Stimulated activated CD4-positive, alpha-beta T cell treated with anti-CD3 and anti-CD28 coated beads, Interleukin-2, amount 100 ng/mL, for 48 hours (primary cell): ENCODE measurements at places on chromosomes 13 and 19.

GRCh38 chr13:110902370-110902769 is 12.5 kb downstream of the ANKRD10 start:
- no peak for DNase-seq

- DNase-seq = no peak
These were observed 209.8 kb downstream of the PCCA start for GRCh38 chr13:100298691-100299090.

DNA sequence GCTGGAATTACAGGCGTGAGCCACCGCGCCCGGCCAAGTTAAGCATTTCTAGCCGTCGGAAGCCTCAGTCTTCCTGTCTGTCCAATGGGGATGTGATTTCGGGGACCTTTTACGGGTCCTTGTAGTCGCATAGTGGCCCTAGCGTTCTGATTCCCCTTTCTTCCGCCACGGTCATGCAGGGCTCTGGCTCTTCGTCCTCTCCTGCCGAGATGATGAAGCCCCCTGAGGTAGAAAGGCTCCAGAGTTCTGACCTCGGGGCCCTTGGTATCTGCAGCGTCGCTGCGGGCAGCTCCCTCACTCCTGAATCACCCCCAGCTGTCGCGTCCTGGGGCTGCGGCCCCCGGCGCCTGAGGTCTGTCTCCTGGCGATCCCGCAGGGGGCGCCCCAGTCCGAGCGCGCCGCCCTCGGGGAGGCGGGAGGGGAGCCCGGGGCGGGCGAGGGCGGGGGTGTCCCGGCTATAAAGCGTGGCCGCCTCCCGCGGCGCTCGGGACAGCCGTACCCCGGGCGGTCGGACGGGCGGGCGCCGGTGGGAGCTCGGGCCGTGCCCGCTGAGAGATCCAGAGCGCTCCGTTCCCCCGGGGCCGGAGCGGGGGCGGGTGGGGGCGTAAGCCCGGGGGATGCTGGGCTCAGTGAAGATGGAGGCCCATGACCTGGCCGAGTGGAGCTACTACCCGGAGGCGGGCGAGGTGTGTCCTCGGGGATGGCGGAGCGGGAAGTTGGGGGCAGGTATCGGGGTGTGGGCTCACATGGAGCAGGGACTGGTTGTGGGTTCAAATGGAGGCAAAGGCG is at the start of gene FOXA3:
Gene FOXA3, plus strand, starts transcription at position 487 of the 789 bp plus-strand sequence. Its CDS starts 131 bp downstream, at position 618.
- peak; percentile 64 for DNase-seq

DNA sequence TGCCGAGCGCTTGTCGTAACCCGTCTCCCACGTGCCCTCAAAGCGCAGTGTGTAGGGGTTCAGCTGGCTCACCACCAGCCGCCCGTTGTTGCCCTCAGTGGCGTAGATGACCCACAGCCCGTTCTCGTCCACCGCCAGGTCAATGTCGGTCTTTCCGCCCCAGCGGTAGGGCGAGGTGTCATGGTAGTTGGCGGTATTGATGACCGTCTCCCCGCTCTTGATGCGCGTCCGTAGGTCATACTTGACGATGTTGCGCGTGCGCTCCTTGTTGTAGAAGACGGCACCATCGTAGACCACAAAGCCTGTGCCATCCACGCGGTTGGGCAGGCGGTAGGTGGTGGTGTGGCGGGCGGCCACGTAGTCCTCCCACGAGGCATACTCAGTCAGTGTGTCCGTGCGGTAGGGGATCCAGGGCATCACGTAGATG is 26.5 kb upstream of the ASF1B start:
- no peak for DNase-seq

DNA sequence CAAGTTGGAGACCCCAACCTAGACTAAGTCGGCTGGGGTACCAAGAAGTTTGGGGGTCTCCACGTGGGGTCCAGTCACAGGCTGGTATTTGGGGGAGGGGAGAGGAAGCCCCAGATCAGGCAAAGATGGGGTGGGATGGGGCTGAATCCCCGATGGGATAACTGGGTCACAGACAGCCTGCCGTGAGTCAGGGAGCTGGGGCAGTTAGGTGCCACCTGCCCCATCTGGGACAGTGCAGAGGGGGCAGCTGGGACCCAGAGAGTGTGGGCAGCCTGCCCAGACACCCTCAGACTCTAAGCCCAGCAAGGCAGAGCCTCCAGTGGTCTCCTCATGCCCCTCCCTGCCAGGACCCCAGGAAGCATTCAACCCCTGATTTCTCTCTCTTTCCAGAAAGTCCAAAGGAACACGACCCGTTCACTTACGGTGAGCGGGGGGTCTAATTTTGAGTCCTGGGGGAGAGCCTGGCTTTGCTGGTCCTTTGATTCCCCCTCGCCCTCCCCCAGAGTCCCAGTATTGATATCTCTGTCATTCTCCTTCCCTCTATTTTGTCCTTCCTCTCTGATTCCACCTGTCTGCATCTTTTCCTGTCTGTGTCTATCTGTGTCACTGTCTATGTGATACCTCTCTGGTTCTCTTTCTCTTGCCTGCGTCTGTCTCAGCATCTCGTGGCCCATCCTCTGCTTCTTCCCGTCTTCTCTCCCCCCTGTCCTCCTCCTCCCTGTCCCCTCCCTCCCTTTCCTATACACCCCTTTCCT is 1.8 kb downstream of the FXYD1 start:
- DNase-seq = no peak

- no peak for DNase-seq
These were observed 275.8 kb downstream of the SHISA2 start for GRCh38 chr13:25775986-25776385.

DNA sequence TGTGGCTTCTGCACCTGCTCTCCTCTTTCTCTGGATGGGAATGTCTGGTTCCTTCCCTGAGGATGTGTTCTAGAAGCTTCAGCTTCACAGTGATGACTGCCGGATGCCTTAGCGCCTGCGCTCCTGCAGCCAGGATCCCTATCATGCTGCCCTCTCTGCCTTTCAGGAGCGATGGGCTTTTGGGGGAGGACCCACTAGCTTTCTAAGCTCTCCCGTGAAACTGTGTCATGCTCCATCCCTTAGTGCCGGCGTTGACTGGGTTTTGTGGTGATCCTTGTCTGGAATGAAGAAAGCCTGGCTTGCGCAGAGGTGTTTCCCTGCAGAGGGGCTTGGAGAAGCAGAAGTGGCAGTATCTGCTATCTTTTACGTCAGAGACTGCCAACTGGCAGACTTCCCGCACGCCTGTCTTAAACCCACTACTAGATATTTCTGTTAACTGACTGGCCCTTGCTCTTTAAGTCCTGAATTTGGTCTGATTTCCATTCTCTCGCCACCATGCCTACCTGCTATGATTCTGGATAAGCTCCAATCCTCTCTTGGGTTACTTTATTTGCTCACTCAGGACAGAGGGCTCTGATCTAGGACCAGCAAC is 3.8 kb upstream of the KMT2B start:
- no peak for DNase-seq

- no peak for DNase-seq
These were observed 682 bp downstream of the PIK3R2 start for GRCh38 chr19:18153556-18154134.

- DNase-seq = no peak
These were observed 446.7 kb downstream of the KCTD12 start for GRCh38 chr13:76439546-76439945.

GRCh38 chr13:30355839-30356238 is 48.5 kb upstream of the KATNAL1 start:
- DNase-seq = no peak

GRCh38 chr13:73198991-73199411 is 140.2 kb downstream of the KLF5 start:
- DNase-seq = no peak

- DNase-seq = no peak
These were observed 89.9 kb upstream of the MAB21L1 start for GRCh38 chr13:35566340-35566739.

DNA sequence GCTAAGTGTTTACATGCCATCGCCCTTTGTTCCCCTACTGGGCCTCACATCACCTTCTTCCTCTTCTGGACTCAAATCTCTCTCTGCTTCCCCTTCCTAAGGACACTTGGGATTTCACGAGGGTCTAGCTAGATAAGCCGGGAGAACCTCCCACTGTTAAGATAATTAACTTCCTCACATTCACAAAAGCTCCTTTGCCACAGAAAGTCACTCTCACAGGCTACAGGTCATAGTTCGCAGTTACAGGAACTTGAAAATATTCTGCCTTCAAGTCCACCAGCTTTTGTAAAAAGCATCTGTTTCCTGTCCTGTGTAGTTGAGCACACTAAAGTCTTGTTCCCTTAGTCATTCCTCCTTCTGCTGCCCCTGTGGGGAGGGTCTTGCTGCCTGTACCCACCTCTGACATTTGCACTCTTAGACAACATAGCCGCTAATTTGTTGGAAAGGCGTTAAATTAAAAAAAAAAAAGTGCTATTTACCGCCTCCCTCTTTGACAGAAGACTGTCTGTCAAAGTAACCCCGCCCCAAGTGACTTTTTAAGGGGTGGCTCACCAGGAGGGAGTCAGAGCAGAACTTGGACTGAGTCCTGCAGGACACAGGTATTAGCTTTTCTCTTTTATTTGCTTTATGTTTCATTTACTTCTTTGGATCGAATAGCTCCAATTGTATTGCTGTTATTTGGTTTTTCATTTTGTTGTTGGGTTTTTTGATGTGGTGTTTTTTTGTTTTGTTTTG is 26.8 kb upstream of the CEACAM21 start:
- DNase-seq = peak; percentile 64

DNA sequence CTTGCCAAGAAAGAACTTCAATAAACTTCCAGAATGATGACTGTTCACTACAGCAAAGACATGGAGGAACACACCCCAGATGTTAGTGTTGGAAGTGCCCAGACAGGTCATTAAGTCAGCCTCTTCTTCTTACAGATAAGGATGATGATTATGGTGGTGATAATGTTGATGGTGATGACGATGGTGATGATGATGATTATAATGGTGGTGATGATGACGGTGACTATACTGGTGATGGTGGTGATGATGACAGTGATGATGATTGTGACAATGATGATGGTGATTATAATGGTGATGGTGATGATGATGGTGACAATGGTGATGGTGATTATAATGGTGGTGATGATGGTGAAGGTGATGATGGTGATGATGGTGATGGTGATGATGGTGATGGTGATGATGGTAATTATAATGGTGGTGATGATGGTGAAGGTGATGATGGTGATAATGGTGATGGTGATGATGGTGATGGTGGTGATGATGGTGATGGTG is 8.4 kb downstream of the C13orf46 start:
- DNase-seq = no peak

DNA sequence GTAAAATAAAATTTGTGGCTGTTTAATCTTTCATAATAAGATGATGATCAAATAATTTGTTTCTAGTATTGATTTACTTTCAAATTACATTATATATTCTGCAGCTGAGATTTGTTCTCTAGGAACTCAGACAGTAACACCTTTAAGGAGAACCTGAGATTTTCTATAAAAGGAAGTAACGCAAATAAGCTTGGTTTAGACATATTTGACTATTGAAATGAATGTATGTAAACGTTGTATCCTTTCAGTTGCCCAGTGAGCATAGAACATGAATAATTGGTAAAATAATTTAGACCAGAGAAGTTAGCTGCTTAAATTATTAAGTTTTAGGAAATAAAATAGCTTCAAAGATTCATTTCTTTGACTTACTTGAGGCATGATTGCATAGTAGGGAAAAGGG is 3.1 kb downstream of the CDK8 start:
- DNase-seq = no peak

DNA sequence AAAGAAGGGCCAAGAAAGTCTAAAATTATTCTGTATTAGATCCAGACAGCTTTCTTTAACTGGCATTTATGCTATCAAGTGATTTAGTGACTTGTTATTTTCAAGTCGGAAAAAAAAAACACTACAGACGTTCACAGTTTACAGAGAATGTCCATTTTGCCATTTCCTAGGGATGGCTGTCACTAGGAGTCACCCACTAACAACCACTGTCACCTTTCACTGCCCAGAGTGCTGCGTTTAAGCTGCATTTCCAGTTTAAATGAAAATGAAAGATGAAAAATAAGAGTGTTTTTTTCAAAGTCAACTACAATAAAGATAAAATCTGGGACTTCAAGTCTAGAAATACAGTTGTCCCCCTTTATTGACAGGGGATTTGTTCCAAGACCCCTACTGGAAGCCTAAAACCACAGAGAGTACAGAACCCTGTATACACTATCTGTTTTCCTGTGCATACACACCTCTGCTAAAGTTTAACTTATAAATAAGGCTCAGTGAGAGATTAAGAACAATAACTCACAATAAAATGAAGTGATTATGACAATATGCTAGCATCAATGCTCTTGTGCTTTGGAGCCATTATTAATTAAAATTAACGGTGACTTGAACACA is 112.5 kb downstream of the SACS start:
- no peak for DNase-seq

DNA sequence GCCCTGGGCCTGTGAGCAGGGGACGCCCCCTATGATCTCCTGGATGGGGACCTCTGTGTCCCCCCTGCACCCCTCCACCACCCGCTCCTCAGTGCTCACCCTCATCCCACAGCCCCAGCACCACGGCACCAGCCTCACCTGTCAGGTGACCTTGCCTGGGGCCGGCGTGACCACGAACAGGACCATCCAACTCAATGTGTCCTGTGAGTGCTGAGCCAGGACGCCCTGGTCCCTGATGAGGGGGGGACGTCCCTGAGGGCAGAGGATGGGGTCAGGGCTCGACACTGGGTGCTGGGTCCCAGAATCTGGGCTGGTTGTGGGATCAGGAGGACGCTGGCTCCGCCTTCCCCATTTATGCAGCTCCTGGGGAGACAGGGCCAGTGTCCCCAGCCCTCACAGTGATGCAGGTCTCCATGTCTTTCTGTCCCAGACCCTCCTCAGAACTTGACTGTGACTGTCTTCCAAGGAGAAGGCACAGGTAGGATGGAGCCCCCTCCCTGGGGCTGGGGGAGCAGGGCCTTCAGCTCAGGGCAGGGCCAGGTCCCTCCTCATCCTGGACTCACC is 2.5 kb downstream of the SIGLEC7 start:
- no peak for DNase-seq

DNA sequence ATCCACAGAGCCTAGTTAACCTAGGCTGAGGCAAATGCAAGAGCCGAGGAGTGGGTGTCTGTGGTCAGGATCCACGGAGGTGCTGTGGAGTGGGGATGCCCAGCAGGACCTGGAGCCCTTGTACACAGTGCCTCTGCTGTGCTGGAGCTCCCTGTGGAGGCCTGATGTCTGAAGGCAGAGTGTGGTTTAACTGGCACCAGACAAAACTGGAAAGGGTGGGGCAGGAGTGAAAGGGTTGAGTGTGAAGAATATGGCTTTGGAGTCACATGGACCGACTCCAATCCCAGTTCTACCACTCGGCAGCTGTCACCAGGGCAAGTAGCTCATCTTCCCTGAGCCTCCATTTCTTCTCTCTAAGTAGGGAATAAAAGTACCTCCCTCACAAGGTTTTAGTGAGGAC is 60.3 kb upstream of the GPR12 start:
- no peak for DNase-seq

DNA sequence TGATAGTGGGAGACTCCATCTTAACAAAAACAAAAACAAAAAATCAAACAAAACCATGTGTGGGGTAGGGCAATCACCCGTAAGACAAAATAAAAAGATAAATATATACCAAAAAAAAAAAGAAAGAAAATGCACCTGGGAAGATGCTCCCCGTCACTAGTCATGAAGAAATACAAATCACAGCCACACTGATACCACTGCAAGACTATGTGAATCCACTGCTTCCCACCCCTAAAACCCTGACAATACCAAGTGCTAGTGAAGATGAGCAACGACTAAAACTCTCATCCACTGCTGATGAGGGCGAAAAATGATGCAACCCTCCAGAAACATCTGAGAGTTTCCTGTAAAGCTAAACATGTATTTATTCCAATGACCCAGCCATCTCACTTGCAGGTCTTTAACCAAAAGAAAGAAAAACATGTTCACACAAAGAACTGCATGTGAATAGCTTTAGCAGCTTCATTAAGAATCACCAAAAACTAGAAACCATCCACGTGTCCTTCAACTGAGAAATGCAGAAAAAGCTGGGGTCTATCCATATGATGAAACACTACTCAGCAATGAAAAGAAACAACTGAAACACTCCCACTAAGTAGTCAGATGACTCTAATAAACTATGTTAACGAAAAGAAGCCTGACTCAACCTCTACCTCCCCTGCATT is 31.7 kb downstream of the BRD4 start:
- no peak for DNase-seq
